ENCODE measurements at places on chromosomes 2 and 18.

DNA sequence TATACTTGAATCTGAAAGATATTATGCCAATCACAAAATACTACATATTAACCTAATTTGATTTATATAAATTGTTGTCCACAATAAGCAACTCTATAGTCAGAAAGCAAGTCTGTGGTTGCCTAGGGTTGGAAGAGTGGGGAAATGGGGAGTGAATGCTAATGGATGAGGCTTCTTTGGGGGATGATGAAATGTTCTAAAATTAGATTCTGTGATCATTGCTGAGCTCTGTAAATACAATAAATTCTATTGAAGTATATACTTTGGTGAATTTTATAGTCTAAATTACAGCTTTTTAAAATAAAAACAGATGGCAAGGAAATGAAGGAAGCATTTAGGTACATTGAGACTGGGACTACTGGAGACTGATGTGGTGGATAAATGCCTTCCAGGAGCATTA, 275.5 kb downstream of the MBD2 start:
- no peak overlapping the region for H3K4me3 ChIP-seq
- no peak overlapping the region for H3K27ac ChIP-seq
- no peaks in the 10 kb centered on the region for H3K36me3 ChIP-seq
- no peaks in the 10 kb centered on the region for H3K27me3 ChIP-seq

GRCh38 chr18:62172298-62172697, 14.6 kb downstream of the PIGN start:
- no peak overlapping the region for H3K27ac ChIP-seq
- no peak overlapping the region for H3K4me3 ChIP-seq
- H3K27me3 ChIP-seq, result no peaks in the 10 kb centered on the region

DNA sequence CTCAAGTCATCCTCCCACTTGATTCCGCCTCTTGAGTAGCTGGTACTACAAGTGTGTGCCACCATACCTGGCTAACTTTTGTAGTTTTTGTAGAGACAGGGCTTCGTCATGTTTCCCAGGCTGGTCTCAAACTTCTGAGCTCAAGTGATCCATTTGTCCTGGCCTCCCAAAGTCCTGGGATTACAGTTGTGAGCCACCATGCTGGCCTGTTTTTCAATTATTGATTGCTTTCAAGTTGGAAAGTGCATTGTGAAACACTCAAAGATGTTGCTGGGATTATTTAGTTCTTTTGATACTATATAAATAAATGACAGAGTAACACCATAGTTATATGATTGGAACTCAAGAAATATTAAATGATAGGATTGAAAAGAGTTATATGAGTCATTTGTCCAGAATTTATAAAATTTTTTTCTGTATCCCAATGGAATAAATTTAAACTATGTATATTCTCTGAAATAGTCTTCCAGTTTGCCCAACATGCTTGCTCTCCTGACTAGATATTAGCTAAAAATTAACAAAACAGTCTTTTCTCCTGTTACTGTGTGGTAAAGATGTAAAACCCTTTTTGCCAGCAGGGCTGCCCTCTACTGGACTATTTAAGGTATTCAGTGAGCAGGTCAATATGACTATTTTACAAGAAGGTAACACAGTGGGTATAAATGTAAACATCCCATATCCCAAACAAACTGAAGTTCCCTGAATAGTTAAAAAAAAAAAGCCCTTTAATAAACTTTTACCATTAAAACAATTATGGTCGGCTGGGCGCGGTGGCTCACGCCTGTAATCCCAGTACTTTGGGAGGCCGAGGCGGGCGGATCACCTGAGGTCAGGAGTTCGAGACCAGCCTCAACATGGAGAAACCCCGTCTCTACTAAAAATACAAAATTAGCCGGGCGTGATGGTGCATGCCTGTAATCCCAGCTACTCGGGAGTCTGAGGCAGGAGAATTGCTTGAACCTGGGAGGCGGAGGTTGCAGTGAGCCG, 42.7 kb downstream of the ACSL3 start:
- peaks cover 89% of the 10 kb centered on the region for H3K4me1 ChIP-seq
- peaks cover 18% of the 10 kb centered on the region for H3K36me3 ChIP-seq
- peak; percentile 53 for DNase-seq
- H3K27me3 ChIP-seq, result peaks cover 2% of the 10 kb centered on the region
- peak overlapping the region; percentile 91 for H3K27ac ChIP-seq

DNA sequence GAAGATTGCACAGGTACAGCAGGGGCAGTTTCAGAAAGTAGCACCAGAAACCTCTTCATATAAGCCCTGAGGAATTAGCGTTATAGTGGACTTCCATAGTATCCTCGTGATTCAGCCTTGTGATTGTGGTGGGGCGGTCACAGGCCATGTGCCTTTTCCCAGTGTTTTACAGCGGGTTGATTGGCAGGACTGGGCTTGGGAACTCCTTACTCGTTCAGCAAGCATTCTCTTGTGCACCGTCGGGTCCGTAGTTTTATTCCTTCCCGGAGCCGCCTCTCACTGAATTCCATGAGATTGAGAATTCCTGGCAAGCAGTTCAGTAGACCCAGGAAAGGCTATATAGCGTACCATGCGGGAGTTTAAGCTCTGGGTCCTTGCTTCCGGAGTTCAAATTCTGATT, 5.2 kb downstream of the COPS8 start:
- no peak overlapping the region for H3K4me3 ChIP-seq
- no peak overlapping the region for H3K27ac ChIP-seq
- no peak for DNase-seq

DNA sequence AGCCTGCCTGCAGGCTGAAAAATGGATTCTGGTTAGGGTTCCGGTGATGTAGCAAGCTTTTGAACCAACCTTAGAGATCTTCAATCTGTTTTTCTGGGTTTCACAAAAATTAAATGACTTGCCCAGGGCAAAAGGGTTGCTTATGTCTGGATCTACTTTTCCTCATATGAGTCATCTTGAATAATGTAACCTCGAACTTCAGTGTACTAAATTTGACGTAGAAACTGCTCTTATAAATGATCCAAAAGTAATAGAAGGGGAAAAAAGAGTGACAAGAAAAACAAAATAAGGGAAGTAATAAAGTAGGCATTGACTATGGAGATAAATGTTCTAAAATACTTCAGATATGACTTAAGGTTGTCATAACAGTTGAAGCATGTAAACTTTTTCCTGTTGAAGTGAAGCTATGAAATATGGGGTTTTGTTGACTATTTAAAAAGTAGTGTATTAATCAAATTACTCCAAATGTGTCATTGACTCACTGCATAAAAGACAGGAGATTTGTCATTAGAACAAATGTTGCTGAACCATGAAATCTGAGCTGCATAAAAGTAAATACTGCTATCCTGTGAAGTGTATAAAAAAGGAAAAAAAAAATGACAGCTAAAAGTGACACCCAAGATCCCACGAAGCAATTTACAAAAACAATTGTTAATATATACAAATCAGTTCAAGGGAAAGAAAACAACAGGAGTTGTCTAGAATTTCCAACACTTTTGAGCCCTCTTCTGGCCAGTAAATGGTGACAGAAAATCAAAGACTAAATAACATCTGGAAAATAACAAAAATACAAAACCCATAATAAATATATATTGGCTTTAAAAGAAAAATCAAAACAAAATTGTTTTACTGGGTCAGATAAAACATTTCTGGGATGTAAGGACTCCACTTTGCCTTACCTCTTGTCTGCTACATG, 103.6 kb upstream of the SERPINE2 start:
- no peaks in the 10 kb centered on the region for H3K27me3 ChIP-seq
- DNase-seq, result peak; percentile 79
- peak overlapping the region; percentile 48 for H3K4me3 ChIP-seq
- no peaks in the 10 kb centered on the region for H3K36me3 ChIP-seq

DNA sequence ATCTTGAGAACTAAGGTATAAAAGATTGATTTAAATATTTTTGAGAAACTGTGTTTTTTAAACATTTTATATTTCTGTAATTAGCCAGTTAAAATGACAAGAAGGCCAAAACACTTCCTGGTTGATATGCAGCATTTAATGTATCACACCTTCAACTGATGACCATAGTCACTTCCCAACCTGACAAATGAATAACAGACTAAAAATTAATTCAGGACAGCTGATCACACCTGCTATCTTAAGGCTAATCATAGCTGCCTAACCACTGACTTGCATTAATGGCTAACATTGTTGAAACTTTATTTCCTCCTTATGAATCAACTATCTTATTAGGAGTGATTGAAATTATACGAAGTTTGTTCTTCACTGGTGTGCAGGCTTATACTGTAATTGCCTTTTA, 125.8 kb upstream of the MSTN start:
- no peak overlapping the region for H3K4me3 ChIP-seq
- H3K4me1 ChIP-seq, result no peaks in the 10 kb centered on the region
- H3K36me3 ChIP-seq, result no peaks in the 10 kb centered on the region
- H3K27me3 ChIP-seq, result peaks cover 1% of the 10 kb centered on the region
- DNase-seq, result no peak

GRCh38 chr18:5464251-5464650, 79.5 kb downstream of the EPB41L3 start:
- H3K36me3 ChIP-seq, result no peaks in the 10 kb centered on the region
- H3K27ac ChIP-seq, result peak overlapping the region; percentile 80
- DNase-seq, result no peak
- no peaks in the 10 kb centered on the region for H3K27me3 ChIP-seq

- H3K36me3 ChIP-seq, result no peaks in the 10 kb centered on the region
- H3K4me3 ChIP-seq, result no peak overlapping the region
- DNase-seq, result no peak
- no peak overlapping the region for H3K27ac ChIP-seq
These were observed 215.9 kb downstream of the SEPTIN10 start for GRCh38 chr2:109397893-109398292.

DNA sequence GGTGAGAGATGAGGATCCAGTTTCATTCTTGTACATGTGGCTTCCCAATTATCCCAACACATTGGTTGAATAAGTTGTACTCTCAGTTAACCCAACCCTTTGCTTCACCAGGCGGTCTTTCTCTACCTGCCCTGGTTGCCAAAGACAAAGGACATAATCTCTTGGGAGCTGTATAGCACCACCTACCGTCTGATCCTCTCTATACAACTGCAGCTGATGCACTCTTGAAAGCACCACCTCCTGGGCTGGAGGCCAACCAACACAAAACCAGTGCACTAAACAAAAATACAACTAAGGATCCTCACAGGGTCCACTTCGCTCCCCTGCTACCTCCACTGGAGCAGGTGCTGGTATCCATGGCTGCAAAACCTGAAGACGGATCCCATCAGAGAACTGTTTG, 473.6 kb upstream of the NRXN1 start:
- DNase-seq, result no peak
- peaks cover 10% of the 10 kb centered on the region for H3K36me3 ChIP-seq
- H3K27ac ChIP-seq, result no peak overlapping the region
- peaks cover 44% of the 10 kb centered on the region for H3K4me1 ChIP-seq

- no peak overlapping the region for H3K4me3 ChIP-seq
- H3K27me3 ChIP-seq, result no peaks in the 10 kb centered on the region
- no peaks in the 10 kb centered on the region for H3K36me3 ChIP-seq
- peaks cover 42% of the 10 kb centered on the region for H3K4me1 ChIP-seq
- no peak for DNase-seq
These were observed 112.8 kb downstream of the FHOD3 start for GRCh38 chr18:36410346-36410745.

DNA sequence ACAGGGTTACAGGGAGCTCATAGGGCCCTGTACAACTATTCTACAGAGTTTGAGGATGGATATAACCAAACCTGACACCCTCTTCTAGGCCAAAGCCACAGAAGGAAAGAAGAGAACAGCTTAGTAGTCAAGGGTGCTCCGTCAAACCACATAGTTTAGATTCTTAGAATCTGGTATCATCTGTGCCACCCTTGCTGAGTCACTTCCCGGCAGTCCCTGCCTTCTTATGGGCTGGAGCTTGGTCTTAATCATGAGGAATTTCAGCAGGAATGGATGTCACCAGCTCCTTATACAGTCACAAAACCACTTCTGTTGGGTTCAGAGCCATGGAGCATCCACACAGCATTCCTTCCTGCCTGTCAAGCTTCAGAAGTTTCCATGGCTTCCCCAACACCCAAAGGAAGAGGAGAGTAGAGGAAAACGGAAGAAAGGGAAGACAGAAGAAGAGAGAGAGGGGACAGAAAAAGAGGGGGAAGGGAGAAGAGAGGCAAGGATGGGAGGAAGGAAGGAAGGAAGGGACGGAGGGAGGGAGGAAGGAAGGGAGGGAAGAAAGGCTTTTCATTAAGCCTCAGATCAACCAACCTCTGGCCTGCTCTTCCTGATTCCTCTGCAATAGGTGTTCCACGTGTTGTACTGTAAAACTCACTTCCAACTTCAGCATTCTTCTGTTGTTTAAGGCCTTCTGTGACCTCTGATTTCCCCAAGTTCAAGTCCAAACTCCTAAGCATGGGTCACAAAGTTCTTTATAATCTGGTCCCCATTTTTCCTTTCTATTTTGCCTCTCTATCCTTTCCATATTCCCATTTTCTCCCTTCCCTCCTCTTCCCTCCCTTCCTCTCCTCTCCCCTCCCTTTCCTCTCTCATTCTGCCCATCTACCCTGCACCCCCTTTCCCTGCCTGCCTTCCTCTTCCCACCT, 246.1 kb upstream of the TNP1 start:
- DNase-seq, result peak; percentile 97
- H3K36me3 ChIP-seq, result peaks cover 7% of the 10 kb centered on the region
- peak overlapping the region; percentile 92 for H3K27ac ChIP-seq
- H3K4me1 ChIP-seq, result peaks cover 68% of the 10 kb centered on the region

DNA sequence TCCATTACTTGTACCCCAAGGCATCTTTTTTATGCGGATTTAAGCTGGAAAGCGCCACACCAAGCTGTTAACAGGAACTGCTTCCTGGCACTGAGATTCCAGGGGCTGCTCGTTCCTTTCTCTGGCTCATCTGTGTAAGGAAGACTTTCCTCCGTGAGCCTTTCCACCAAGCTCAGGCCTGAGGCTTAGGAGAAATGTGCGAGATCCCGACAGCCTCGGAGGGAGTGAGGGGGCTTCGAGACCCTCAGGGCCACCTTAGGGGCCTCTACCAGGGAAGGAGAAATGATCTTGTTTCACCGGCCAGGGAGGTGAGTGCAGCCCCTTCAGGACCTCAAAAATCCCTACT, 17.1 kb downstream of the B3GNT7 start:
- H3K27ac ChIP-seq, result peak overlapping the region; percentile 6
- peaks cover 20% of the 10 kb centered on the region for H3K4me1 ChIP-seq
- H3K4me3 ChIP-seq, result peak overlapping the region; percentile 76
- DNase-seq, result no peak

DNA sequence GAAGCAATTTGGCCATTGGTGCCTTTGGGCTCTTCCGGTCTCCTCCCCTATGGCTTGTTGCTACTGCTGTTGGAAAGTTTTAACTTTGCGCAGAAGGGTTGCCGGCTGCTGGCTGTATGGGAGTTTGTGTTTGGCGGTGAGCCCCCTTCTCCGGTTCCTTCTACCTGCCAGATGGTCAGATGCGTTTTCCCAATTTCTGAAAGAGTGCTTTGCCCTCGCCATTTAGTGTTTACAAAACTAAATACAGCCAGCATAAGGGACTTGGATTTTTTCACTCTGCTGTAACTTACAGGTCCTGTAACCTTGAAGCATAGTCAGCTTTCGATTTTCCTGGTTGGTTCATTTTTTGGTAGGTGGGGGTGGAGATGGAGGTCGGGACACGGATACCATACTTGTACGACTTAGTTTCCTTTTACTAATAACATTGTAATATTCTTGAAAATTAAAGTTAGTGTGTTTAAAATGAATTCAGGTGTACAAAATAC, 604 bp downstream of the COQ10B start:
- peaks cover 4% of the 10 kb centered on the region for H3K27me3 ChIP-seq
- H3K4me1 ChIP-seq, result peaks cover 37% of the 10 kb centered on the region
- peak overlapping the region; percentile 96 for H3K4me3 ChIP-seq
- peak; percentile 91 for DNase-seq

All from HFFc6 (cell line).